ENCODE measurements at places on chromosomes 1 and 21. TPM values are rescaled to one million over a fixed set of nuclear protein-coding genes. Genes with fewer than 3 reads are reported as not detected.

- DNase-seq: peak; percentile 12
Observed at GRCh38 chr1:187413405-187414169, 584.8 kb downstream of the PLA2G4A start.

DNA sequence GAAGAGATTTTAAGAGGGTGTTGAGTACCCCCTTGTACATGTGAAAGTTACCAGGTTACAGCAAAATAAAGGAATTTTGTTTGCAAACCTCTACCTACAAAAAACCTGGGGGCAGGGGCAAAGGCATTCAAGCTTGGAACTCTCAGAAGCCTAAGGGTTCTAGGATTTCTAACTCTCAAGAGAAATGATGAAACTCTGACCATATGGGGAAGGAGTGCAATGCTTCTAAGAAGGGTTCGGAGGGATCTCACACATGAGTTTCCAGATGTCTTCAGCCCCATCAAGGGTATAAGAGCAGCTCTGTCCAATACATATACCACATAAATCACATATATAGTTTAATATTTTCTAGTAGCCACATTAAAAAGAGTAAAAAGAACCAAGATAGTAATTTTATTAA lies 7.3 kb upstream of the FCGR2A start:
- no peak for DNase-seq

DNA sequence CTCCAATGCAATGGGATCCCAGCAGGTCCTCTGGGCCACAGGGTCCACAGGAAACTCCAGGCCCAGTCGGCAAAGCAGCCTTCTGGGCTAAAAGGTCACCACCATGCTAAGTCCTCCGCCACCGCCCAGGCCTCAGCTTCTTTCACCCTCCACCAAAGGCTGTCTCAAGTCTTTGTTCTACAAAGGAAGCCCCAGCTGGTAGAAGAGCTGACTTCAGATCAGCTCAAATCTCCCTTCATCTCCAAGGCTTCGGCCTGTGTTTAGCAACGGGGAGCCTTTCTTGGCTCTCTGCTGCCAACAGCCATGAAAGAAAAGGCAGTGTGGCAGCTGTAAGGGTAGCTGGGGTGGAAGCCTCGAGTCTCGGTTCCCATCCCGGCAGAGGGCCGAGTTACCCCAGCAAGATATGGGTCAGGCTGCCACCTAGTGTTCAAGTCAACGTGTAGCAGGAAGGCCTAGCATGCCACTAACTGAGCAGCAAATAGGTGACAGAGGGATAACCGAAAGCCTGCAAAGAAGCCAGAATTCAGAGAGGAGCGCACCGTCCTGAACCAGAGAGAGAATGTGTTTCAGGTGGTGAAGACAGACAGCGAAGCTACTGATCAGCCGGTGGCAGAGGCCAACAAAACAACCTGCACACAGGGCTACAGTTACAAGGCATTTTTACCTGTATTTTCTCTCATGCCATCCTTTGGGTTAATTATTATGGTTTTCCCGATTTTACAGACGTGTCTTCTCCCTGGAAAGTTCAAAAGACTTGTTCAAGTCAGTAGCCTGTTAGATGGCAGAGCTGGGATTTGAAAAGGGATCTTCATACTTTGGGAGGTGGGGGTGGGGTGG lies 26.8 kb upstream of the CRNN start:
- DNase-seq: peak; percentile 60

DNA sequence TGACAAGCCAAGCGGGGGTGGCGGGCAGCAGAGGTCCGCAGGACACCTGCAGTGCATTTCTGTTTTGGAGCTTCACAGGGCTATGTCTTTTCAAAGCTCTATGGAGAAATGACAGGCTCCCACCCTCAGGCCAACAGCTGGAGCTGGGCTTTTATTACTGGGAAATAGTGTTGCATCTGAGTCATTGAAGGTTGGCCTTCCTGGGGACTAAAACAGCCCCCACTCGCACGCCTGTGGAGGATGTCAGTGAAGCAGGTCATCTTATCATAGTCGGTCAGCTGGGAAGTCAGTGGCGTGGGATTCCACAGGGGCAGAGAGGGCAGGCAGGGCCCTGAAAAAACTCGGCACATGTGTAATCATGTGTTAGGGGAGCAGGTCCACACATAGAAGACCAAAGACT lies 55.3 kb downstream of the NTPCR start:
- no peak for DNase-seq

Gene GNG12
- polyA plus RNA-seq: 51.2 TPM

Gene PCNX2
- polyA plus RNA-seq: 11.8 TPM

Gene NRDC
- polyA plus RNA-seq: 151 TPM

Gene ITLN1
- polyA plus RNA-seq: 0.77 TPM

Data from left lung (tissue), 14 donors.